Activated T-helper 1 cell treated with anti-CD3 and anti-CD28 coated beads, Interleukin-12 subunit alpha, Interleukin-12 subunit beta, Interleukin-2, Interleukin-4 antibody, amounts not matched to agents 30 ng/mL and 10 ng/mL and 1 ng/mL, durations not matched to agents 14 hours and 24 hours and 36 hours (primary cell): ENCODE measurements at places on chromosomes 12 and 14. TPM values are rescaled to one million over a fixed set of nuclear protein-coding genes. Genes with fewer than 3 reads are reported as not detected.
A peak's percentile ranks its signal among the peaks of the same experiment; 100 is the strongest.

DNA sequence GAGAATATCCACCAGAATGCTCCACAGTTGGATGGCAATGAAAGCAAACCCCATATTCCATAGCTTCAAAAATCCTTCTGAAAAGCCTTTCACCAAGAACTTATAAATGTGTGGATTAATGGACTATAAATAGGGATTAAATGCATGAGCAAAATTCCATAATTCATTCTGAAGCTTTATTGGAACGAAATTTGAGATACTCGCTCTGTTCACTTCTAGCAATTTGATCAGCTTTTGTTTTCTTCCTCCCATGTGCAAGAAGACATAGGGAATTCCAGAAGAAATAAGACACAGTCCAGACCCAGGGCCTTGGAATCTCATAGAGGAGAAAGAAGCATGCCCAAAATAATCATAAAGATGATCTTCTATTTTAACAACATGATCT, 285.9 kb upstream of the TMPO start:
- H3K27ac ChIP-seq: no peak overlapping the region
- no peaks in the 10 kb centered on the region for H3K36me3 ChIP-seq
- no peaks in the 10 kb centered on the region for H3K4me1 ChIP-seq
- peaks cover 6% of the 10 kb centered on the region for H3K27me3 ChIP-seq
- no peak overlapping the region for H3K4me3 ChIP-seq
- no peak for DNase-seq

GRCh38 chr12:64609536-64610078, 688 bp upstream of the RASSF3 start:
- peaks cover 42% of the 10 kb centered on the region for H3K4me1 ChIP-seq
- peaks cover 13% of the 10 kb centered on the region for H3K36me3 ChIP-seq
- peak overlapping the region; percentile 88 for H3K4me3 ChIP-seq
- H3K27me3 ChIP-seq: no peaks in the 10 kb centered on the region
- peak overlapping the region; percentile 98 for H3K27ac ChIP-seq

DNA sequence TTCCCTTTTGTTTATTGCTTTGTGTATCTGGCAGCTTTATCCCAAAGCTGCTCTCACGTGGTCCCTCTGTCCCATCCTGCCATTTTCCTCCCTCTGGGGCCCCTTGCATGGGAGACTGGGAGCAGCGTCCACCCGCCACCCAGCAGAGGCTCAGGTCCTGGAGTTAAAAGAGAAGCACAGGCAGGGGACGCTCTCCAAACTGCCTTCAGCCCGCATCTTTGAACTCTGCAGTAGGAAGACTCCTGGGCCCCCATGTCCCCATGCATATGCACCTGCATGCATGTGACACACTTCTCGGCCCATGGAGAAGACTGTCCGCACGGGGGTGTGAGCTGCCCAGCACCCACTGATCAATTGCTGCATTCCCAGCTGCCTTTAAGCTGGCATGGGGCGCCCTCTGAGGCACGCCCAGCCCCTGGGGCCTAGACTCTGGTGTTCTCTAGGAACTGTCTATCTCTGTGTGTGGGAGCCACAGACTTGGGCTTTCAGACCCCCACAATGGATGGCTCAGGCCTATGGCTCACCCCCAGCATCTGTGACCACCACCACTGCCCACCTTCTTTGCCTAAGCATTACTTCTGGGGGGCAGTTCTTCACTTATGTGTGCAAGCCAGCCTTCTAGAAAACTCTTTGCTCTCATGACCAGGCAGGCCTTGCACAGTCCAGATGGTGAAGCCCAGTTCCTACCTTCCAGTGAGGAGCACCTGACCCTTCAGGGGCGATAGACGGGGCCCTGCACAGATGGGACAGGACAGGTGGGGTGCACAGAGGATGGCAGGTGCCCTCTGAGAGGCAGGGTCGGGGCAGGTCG, 96.1 kb upstream of the DIO3 start:
- no peaks in the 10 kb centered on the region for H3K36me3 ChIP-seq
- peaks cover 18% of the 10 kb centered on the region for H3K27me3 ChIP-seq
- H3K27ac ChIP-seq: no peak overlapping the region

DNA sequence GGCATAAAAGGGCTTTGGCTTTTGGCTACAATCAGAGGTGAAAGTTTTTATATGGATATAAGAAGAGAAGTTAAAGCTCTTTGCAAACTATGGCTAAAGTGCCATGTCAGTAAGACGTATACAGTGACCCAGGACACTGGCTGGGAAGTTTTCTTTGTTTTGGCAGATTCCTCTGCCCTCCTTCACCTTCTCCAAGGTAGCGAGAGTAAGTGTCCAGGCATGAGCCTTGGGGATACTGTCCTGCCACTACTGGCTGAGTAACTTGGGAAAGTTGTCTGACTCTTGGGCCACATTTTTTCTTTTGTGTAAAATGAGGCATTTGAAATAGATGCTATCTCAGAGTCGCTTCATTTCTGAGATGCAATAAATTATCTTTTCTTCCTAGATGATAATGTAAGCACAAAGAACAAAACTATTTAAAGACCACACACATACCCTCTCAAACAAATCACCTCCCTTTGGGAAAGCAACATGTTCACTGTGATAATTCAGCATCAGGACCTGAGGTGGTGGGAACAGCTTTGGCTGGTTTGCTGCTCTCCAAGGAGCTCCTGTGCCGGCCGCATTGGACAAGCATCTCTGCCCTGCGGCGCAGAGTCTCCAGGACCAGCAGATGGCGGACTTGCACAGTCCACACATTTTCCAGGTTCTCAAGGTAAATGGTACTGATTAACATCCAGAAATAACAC, 106.3 kb downstream of the PTCSC3 start:
- peaks cover 22% of the 10 kb centered on the region for H3K27me3 ChIP-seq
- H3K4me3 ChIP-seq: no peak overlapping the region
- no peaks in the 10 kb centered on the region for H3K36me3 ChIP-seq
- no peak overlapping the region for H3K27ac ChIP-seq
- no peaks in the 10 kb centered on the region for H3K4me1 ChIP-seq

The LALBA gene
- not detected in 2 replicates for total RNA-seq

The RBP5 gene
- total RNA-seq: 0.51 TPM in 1 of 2 replicates, not detected in the other

The SCN8A gene
- 0.15 and 0.26 TPM in 2 replicates for total RNA-seq

The RIN3 gene
- total RNA-seq: 34.7 and 35.3 TPM in 2 replicates
